AG04450 (cell line): ENCODE measurements at places on chromosomes 16 and 17. TPM values are rescaled to one million over a fixed set of nuclear protein-coding genes. Genes with fewer than 3 reads are reported as not detected.

Gene ESRP2
- polyA plus RNA-seq, result 0.01 and 0.14 TPM in 2 replicates

Gene VTN
- polyA plus RNA-seq, result 0.53 and 1.3 TPM in 2 replicates

Gene FBXW10B
- polyA plus RNA-seq, result 0.66 and 0.97 TPM in 2 replicates

Gene HID1
- polyA plus RNA-seq, result 1.4 and 1.8 TPM in 2 replicates

Gene TPSG1
- not detected in 2 replicates for polyA plus RNA-seq

Gene CORO1A
- polyA plus RNA-seq, result 2.9 and 4.2 TPM in 2 replicates

Gene PIRT
- polyA plus RNA-seq, result not detected in 2 replicates

Gene KRTAP9-4
- not detected in 2 replicates for polyA plus RNA-seq

Gene GRAP
- 0.04 and 0.15 TPM in 2 replicates for polyA plus RNA-seq

Gene DPEP3
- not detected in 2 replicates for polyA plus RNA-seq

DNA sequence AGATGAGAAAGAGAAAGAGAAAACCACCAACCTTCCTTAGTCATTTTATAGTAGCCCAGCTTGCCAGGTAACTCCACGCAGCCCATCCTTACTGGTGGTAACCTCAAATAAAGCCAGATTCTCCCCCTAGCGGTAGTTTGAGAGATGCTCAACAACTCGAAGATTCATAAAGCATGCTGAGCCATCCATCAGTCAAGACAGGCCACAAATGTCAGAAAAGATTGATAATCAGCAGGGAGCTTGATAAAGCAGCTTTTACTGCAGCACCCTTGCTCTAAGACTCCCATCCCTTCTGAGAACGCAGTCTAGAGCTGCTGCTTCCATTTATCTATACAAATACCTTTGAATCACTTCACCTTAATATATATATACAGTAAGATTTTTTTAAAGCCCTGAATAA lies 451.5 kb upstream of the HSBP1 start:
- DNase-seq, result peak; percentile 7

- no peak for DNase-seq
These were observed 268.0 kb upstream of the N4BP1 start for GRCh38 chr16:48877946-48878345.

DNA sequence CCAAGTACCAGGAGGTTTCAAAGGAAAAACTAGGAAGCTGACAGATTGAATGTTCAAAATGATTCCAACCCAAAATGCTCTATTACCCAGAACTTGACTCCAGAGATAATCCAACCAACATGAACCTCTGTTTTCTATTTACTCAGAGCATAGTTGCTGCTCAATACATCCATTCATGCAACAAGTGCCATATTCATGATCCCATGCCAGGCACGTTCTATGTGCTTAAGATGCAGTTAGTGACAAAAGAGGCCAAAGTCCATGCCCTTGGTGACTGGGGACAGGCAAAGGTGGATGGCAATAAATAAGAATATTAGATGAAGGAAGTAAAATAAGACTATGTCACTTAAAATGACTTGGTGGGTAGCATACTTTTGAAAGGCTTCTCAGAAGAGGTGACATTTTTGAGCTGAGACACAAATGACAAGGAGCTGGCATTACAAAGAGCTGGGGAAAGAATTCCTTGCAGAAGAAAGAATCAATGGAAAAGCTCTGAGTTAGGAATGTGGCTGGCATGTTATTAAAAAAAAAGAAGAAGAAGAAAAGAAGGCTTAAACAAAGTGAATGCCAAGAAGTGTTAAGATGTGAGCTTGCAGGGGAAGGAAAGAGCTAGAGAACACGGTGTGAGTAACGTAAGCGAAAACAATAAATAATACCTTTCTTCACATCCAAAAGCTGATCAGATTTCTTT lies 34.5 kb downstream of the TOX3 start:
- no peak for DNase-seq

DNA sequence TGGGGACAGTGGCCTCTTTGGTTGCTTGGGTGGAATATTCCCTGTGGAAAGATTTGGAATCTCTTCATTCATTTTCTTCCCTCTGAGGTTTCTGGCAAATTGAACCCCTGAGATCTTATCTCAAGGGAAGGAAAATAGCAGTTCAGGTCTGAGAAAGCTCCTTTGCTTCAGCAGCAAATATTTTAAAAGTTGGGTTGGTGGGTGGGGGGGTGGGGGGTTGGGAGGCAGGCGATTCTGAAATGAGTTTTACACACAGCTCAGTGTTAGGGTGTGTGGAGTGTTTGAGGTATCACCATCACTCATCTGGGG lies 6.8 kb downstream of the TBX2 start:
- no peak for DNase-seq

- DNase-seq, result no peak
These were observed 48.3 kb downstream of the HIC1 start for GRCh38 chr17:2102931-2103809.

- DNase-seq, result no peak
These were observed 56.7 kb upstream of the C17orf78 start for GRCh38 chr17:37318931-37319594.

DNA sequence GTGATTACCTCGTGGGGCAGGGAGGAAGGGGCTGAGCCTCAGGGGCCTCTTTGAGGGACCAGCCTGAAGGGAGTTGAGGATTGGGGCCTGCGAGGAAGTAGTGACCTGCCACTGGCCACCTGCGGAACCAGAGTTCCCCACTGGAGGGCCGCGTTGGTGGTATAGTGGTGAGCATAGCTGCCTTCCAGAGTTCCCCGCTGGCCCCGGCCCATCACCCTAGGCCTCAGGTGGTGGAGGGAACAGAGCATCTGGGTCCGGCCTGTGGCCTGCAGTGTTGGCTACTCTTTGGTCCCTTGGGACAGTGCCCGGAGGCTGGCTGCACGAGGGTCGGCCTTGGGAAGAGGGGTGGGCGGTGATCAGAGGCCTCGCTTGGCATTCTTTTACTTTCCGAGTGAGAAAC lies 20.5 kb downstream of the MGAT5B start:
- DNase-seq, result no peak

DNA sequence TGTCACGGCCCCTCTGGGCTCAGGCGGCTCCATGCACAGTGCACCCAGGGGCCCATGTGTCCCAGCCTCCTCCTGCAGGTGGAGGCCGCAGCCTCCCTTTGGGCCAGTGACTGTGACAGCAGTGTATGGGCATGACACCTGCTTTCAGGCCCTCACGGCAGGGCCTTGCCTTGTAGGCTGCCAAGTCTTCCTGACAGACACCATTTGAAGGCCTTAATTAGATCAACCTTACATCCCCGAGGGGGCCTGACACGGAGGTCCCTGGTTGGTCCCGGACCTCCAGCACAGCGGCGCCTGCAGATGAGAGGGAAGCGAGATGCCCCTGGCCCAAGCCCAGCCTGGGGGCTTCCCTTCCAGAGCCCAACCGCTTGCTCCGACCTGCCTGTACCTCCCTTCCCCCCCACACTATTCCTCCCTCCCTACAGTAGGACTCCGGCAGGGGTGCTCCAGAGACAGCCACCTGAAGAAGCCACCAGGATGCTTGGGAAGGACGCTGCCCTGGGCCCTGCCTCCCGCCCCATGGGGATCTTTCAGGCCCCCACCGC lies 31.9 kb downstream of the BAIAP2 start:
- no peak for DNase-seq

DNA sequence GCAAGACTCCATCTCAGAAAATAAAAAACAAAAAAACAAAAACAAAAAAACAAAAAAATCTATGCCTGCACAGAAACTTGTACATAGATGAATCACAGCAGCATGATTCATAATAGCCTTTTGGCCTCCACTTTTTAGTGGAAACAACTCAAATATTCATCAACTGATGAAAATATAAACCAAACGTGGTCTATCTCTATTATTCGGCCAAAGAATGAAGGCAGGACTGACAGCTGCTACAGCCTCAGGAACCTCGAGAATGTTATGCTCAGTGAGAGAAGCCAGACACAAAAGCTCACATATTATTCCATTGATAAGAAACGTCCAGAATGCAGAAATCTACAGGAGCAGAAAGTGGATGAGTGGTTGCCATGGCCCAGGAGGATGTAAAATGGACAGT lies 19.8 kb downstream of the PPL start:
- no peak for DNase-seq

DNA sequence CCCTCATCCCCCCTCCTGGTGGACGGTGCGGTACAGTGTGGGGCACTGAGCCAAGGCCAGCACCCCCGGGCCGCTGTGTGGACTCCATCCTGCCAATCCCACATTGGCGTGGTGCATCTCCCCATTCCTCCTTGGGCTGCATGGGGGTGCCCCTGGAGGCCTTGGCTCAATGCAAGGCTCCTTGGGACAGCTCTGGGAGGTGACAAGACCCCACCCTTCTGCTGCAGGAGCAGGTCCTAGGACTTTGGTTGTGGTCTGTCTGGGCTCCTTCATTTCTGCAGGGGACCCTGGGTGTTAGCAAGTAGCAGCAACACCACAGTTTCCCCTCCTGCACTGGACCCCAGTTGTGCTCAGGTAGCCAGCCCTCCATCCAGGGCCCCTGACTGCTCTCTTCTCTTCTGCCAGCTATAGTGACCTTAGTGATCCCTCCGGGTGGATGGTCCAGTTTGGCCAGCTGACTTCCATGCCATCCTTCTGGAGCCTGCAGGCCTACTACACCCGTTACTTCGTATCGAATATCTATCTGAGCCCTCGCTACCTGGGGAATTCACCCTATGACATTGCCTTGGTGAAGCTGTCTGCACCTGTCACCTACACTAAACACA lies 1.3 kb downstream of the PRSS21 start:
- DNase-seq, result no peak

DNA sequence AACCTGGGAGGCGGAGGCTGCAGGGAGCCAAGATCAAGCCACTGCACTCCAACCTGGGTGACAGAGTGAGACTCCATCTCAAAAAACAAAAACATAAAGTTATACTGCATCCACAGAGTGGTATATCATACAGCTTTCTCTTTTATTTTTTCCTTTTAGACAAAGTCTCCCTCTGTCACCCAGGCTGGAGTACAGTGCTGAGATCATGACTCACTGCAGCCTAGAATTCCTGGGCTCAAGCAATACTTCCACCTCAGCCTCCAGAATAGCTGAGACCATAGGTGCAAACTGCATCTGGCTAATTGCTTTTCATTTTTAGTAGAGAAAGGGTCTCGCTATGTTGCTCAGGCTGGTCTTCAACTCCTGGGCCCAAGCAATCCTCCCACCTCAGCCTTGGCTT lies 10.0 kb upstream of the COPRS start:
- no peak for DNase-seq

GRCh38 chr17:45221081-45222013 lies at the start of gene FMNL1:
Gene FMNL1 (plus strand): TSS chr17:45221885. CDS start chr17:45222125, 240 bp downstream.
- DNase-seq, result no peak

DNA sequence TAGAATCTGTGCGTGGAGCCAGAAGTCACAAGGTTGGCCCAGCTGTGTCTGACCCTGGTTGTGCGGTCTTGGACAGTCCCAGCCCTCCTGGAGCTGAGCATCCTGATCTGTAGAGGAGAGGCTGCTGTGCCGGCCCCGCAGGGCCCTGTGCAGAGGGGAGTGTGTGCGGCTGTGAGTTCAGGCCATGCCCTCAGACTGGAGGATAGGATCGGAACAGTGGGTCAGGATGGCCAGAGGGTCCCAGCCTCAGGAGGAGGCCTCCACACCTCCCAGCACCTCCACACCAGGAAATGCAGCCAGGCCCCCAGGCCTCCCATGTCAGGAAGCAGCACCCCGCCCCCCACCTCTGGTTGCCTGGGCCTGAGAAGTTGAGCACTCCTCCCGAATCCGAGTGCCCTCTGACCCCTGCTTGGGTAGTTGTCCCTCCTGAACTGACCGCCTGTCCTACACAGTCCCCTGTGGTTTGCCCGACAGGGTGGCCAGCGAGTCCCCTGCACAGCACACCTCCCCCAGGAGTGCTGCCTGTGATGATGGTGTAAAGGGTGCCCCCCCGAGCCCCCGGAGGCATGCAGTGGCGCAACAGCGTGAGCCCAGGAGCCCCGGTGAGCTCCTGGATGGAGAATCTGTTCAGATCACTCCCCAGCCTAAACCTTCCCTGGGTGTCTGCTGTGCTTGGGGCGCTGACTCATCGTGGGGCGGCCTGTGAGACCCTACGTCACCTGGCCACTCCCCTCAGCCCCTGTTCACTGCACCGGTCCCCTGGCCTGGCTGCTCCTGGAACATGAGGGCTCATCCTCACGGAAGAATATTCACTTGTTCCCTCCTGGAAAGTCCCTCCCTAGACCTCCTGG lies 285.2 kb downstream of the SEC14L1 start:
- peak; percentile 67 for DNase-seq
